A673 (cell line): ENCODE measurements at places on chromosomes 7 and 10.

DNA sequence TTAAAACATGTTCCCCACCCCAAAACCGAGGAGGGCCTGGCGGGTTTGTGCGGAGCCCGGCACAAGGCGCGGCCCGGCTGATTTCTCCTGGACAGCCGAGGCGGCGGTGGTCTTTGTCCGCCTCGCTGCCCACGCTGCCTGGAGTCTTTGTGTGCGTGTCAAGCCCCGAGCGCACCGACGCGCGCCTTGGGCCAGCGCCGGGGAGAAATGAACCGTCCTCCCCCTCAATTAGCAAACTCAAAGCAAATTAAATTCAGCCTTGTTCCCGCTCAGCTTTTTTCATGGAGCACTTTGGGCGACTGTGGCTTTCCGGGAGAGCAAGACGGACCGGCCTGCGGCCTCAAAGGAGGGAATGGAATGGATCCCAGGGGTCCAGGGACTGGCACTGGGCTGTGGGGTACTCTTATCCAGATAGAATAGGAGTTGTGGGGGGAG lies 4.1 kb downstream of the EMX2 start:
- DNase-seq, result no peak

DNA sequence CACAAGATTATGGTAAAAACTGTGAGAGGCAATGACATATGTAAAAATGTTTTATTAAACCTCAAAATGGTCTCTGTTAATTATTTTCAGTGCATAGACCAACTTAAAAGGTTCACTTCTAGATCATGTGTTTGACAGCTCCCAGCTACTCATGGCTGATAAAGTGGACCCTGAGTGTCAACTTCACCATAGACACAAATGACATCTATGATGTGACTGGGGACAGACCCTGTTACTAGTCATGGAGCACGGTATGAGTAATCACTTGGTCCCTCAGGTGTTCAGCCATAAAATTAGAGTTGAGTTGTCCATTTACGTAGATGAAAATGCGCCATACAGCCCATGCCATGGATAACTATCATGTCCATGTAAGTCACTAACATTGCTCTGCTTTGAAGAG lies 199.8 kb downstream of the ZNF365 start:
- no peak for DNase-seq

- DNase-seq, result no peak
These were observed 220.2 kb upstream of the SH2B2 start for GRCh38 chr7:102066476-102066875.

DNA sequence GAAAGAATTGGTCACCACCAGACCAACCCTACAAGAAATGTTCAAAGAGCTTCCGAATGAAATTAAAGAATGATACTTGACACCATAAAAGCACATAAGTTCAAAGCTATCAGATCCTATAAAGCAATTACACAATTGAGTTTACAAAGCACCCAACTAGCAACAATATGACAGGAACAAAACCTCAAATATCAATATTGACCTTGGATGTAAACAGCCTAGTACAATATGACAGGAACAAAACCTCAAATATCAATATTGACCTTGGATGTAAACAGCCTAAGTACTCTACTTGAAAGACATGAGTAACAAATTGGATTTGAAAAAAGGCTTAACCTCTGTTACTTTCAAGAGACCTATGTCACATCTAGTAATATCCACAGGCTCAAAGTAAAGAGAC lies 1201.4 kb downstream of the XPNPEP1 start:
- no peak for DNase-seq

- DNase-seq, result no peak
These were observed 103.9 kb downstream of the CRPPA start for GRCh38 chr7:16317406-16317805.

DNA sequence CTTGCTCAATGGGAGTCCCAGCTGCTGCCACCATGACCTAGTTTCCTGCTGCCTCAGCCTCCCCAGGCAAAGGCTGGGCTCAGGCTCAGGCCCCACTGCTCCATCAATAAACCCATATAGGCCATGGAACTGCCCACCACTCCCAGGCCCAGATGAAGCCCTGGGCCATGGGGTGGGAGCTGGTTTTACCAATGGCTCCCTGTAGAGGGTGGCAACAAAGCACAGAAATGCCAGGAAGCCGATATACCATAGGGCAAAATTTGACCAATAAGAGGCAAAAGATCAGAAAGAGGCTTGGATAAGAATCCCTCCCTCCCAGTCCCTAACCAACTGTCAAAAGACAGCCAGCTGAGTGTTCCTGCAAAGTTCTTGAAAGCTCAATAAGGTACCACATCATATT lies 101.8 kb upstream of the DOCK1 start:
- DNase-seq, result no peak

DNA sequence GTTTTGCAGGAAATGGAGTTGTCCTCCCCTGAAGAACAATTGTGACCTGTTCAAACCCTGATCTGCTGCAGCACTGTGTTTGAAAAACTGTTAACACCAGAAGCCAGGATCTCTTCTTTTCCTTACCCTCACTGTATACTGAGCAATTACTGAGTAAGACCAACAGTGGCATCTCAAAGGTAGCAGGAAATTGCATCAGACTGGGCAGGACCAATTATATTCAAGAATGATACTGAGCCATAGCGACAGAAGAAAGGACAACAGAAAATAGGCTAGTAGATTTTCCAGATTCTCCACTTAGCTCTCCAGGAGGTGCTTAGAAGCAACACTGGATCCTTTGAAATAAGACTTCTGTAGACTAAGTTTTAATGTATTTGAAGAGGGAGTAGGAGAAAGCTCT lies 57.4 kb upstream of the INHBA start:
- DNase-seq, result peak; percentile 37

DNA sequence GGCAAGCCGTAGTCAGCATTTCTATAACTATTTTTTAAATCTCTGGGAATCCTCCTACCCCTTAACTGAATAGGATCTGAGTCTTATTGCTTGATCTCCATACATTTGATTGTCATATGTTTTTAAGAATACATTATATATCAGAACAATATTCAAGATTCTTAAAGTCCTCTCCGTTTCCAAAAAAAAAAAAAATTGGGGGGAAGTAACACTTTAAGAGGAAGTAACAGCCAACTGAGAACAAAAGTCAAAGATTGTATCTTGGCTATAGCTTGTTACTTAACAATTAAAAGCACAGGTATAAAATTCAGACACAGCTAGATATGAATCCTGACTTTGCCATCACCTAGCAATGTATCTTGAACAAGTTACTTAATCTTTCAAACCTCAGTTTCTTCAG lies 169.9 kb upstream of the ADO start:
- DNase-seq, result no peak

DNA sequence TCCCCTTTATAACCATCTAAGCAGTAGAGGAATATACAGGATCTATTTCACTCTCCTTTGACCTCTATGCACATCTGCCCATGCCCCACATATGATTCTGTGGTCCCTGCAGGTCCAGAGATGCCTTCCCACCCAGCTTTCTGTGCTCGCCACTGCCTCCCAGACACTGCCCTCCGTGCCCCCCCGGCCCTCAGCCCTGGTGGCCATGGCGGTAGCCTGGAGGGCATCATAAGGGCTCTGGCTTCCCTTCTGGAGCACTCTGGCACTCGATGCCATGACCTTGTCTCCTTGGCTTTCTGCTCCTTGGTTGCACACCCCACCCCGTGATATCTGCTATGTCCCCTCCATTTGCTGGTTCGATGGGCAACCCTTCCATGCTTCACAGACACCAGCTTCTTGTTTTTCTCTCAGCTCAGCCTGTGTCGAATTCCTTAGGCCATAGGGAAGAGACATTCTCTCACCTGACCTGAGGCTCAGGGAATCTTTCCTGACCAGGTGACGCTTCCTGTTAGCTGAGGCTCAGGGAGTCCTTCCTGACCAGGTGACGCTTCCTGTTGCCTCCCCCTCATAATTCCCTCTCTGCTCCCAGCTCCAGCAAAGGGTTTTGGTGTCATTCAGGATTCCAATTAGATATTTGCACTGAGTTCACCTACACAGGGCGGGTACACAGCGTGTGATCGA lies 100.4 kb upstream of the GLI3 start:
- DNase-seq, result no peak

DNA sequence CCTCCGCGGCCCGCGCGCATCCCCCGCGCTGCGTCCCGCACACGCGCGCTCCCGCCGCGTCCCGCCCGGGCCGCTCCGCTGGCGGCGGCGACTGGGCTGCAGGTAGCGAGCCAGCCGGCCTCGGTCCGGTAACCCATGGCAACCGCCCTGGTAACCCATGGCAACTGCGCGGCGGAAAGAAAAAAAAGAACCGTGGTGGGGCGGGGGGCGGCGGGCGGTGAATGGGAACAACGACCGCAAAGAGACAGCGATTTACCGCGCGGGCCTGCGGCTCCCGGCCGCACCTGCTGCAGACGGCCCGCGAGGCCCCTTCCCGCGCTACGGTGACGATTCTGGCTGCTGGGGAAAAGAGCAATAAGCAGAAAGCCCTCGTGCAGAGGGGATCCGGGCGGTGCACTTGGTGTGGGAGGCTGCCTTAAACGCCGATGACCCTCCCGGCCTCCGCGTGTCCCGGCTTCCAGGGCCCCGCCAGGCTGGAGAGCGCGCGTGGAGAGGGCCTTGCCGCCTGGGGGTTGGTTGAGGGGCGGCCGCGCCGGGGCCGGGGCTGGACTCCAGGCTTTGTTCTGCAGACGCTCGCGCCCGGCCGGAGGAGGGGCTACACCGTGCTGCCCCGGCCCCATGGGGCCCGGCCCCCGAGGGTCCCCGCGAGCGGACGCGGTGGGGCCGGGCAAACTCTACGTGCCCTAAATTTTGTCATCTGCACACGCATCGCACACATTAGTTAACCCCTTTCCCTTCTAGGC lies 84.7 kb downstream of the SNX10 start:
- DNase-seq, result no peak

DNA sequence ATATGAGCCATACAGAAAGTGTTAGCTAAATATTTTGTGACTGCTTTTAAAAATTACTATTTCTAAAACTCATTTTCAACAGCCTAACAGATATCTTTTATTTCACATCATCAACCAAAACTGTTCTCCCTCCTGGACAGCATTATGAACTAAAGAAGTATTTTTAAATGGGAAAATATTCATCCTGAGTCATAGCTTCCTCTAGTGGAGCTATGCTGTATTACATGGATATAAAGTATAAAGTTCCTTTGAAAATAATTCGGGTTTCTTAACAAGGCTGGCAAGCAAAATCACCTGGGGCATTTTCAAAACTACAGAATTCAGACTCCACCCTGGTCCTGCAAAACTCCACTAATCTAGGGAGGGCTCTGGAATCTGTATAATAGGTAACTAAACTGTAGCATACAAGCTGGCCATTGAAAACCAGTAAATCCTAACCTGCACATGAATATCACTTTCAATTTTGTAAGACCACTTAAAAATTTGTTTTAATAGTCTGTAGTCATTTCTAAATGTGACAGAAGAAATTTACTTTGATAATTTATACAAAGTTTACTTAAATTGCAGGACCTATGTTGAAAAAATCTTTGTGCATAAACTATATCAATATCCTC lies 53.5 kb downstream of the SCIN start:
- DNase-seq, result peak; percentile 56

DNA sequence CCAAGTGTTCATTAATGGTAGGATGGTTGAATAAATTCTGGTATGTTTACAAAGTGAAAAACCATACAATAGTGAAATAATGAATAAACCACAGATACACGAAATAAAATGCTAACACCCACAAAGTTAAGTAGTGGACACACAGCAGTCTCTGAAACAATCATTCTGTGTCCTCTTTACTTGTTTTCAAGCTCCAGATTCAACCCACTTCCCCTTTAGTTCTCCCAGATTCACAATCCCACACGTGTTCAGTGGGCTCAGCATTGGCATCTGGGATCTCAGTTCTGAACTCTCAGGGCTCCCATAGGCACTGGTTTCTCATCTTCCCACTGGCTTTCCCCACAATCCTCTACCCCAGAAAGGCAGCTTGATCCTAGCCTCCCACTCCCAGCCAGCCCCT lies 44.9 kb downstream of the SEM1 start:
- DNase-seq, result no peak

GRCh38 chr10:3220853-3221252 lies 48.3 kb upstream of the PITRM1 start:
- DNase-seq, result no peak

- DNase-seq, result no peak
These were observed 32.3 kb upstream of the IL6 start for GRCh38 chr7:22694597-22695207.

DNA sequence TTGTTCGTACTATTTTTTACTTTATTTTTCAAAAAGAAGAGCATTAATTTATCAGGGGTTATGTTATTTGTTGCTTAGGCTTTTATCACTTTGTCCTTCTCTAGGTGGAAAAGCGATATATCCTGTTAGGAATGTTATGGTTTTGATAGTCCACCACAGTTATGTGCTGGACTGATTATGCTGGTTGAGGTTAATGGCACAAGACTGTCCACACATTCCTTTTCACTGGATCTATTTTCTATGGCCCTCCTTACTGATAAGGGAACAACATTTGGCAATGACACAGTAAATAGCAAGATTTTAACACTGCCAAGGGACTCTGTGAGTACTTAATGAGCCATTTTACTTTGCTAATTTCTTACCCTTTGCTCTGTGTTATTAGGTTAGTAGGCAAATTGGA lies 1212.3 kb downstream of the NXPH1 start:
- no peak for DNase-seq

- DNase-seq, result no peak
These were observed 145.1 kb downstream of the ADRA2A start for GRCh38 chr10:111221682-111222480.

- no peak for DNase-seq
These were observed 37.5 kb upstream of the PTN start for GRCh38 chr7:137381045-137381444.

DNA sequence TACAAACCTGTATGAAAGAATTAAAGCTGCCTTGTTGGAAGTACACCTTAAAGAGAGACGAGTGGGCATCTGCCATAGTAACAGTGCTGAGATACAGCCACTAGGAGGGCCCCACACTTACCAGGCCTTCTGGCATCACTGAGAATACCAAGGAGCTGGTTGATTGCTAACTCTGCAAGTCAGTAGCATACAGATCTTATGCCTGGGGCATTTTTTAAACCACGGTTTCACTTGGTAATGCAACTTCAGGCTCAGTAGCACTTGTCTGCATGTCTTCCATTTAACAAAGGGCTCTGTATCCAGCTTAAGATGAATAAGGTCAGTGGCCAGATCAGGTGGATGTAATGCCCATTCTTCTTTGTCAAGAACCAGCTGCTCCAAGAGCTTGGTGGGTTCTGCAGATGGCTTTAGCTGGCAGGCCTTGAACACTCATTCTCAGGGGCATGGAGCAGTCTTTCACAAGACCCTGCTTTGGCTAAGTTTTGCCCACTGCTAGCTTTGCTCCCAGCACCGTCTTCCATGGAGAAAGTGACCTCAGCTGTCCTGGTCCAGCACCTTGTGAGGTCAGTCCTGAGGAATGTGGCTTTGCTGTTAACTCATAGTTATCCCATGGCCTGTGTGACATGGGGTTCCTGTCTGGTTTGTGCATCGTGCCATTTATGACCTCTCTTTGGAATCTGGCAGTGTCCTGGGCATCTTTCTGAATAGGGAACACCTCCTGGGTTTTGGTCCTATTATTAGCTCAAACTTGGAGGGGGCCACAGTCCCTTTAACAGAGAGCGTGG lies 68.1 kb downstream of the BMPER start:
- DNase-seq, result no peak

- DNase-seq, result no peak
These were observed 108.0 kb downstream of the MKI67 start for GRCh38 chr10:128018236-128018635.

GRCh38 chr10:133484818-133485217 lies 31.1 kb downstream of the SCART1 start:
- DNase-seq, result no peak

- no peak for DNase-seq
These were observed 132.4 kb upstream of the PALS2 start for GRCh38 chr7:24440892-24441291.
